ENCODE measurements at places on chromosomes 3 and 15.

GRCh38 chr15:73965758-73966113, 26.4 kb downstream of the STOML1 start:
- DNase-seq, result no peak

- DNase-seq, result no peak
These were observed 34.1 kb upstream of the KLHL25 start for GRCh38 chr15:85828874-85829273.

- no peak for DNase-seq
These were observed 7.0 kb downstream of the FNDC3B start for GRCh38 chr3:172046268-172046915.

GRCh38 chr3:151890721-151891141, 17.3 kb downstream of the SUCNR1 start:
- no peak for DNase-seq

GRCh38 chr15:92091155-92091734, 237.7 kb downstream of the SLCO3A1 start:
- DNase-seq, result no peak

GRCh38 chr3:13528217-13528867, 20.6 kb upstream of the FBLN2 start:
- DNase-seq, result no peak

- DNase-seq, result no peak
These were observed 32.6 kb upstream of the SPTBN5 start for GRCh38 chr15:41926185-41927056.

DNA sequence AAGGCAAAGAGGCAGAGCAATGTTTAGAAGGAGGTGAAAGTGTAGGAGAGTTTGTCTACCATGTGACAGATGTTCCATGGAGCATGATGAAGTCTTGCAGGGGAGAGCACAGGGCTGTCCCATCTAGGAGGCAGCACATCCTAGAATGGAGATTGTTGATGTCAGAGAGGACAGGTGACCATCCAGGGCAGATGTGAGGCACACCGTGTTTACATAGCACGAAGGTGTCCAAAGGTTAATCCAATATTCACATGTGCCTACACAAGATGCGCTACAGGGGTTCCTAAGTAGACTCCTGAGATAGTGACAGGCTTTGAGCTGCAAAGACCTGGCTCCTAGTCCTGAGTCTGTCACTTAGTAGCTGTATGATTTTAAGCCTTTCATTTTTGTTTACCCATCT, 219.3 kb upstream of the SLCO3A1 start:
- DNase-seq, result no peak

GRCh38 chr15:30958219-30958618, 33.2 kb downstream of the MTMR10 start:
- DNase-seq, result no peak

DNA sequence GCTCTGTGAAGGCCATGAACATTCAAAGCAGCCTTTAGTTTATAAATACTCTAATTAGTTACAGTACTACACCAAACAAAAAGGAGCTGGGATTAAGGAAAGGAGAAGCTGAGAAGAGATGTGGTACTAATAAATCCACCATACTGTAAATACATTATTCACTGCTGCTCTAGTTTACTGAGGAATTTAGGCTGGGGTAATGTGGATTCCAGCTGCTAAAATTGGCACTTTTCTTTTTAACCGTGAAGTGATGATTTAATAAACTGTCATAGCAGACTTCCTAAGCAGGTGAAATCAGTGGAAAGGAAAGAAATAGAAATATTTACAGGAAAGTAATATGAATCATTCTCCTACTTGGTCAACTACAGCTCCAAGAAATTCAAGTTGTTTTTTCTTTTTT, 88.7 kb downstream of the TFG start:
- no peak for DNase-seq

DNA sequence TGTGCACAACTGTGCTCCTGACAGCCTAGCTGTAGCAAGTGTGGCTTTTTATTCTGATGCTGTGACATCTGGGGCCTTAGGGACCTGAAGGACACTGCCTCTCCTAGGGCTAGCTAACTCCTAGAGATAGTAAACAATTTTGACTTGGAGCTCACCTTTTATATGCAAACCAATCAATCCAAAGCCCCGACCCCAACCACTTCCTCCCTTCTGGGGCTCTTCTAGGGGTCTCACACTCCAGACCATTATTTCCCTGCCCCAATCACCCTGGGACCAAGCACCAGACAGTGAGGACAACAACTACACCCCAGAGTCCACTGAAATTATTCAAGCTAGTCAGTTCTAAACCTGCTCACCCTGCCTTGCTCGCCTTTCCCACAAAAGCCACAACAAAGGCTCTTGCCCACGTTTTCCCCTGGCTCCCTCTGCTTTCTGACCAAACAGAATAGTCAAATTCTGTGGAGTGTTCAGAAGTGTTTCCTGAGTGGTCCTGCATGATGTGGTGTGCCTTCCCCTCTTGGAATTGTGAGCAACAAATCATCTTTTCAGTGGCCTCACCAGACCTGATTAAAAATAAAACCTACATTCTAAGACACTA, 84.2 kb upstream of the WNT5A start:
- no peak for DNase-seq

GRCh38 chr3:147613725-147614124, 204.6 kb downstream of the ZIC1 start:
- no peak for DNase-seq

DNA sequence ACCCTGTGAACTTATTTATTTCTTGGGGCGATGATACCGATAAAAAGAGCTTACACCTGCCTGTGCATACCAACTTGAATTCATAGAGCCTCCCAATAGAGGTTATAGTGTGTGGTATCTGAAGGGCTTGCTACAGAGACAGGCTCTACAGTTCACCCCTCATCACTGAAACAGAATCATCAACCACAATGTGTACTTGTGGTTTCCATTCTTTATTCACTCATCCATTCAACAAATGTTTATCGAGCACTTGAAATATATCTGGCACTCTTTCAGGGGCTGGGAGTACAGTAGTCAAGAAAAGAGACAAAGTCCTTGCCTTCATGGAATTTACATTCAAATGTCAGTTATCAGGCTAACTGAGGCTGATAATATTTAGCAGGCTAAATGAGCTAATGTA, 134.4 kb upstream of the SKOR1 start:
- DNase-seq, result no peak

GRCh38 chr15:96243701-96244100, 86.8 kb upstream of the NR2F2 start:
- DNase-seq, result no peak

DNA sequence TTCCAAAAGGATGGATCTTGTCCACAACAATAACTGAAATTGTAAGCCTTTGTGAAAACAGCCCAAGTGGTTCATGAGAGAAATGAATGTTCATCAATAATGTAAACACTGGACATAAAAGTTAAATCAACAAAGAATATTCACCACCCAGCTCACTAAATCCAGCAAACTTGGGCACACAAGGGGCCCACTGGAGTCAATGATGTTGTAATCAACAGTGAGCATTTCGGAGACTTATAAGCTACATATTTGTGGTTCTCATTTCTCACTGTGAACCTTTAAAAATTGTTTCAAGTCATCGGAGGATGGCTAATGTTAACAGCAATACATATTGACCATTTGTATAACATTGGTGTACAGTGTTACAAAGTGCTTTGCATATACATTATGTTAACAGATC, 63.1 kb downstream of the VGLL4 start:
- no peak for DNase-seq

DNA sequence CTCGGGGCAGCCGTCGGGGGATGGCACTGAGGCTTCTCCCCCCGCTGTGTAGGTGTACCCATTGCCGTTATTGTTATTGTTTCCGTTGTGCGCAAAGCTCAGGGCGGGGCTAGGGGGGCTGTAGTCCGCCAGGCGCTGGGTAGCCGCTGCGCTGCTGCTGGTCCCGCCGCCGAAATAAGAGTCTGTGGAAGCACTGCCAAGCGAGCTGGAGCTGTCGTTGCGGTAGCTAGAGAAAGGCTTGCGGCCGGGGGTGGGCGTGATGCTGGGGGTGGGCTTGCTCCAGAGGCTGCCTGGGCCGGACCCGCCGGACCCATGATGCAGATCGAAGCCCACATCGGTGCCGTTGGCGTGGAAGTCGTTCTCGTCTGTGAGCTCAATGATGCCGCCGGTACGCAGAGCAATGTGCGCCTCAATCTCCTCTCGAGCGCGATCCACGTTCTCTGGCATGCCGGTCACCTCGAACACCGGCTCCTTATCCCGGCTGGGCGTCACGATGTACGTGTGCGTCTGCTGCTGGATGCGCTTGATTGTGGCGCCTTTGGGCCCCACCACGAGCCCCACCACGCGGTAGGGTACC, 1.9 kb downstream of the MEX3B start:
- DNase-seq, result no peak

GRCh38 chr3:85935171-85935570, 976.4 kb downstream of the CADM2 start:
- DNase-seq, result no peak
